ENCODE measurements at places on chromosomes 11 and 22.
A peak's percentile ranks its signal among the peaks of the same experiment; 100 is the strongest.

DNA sequence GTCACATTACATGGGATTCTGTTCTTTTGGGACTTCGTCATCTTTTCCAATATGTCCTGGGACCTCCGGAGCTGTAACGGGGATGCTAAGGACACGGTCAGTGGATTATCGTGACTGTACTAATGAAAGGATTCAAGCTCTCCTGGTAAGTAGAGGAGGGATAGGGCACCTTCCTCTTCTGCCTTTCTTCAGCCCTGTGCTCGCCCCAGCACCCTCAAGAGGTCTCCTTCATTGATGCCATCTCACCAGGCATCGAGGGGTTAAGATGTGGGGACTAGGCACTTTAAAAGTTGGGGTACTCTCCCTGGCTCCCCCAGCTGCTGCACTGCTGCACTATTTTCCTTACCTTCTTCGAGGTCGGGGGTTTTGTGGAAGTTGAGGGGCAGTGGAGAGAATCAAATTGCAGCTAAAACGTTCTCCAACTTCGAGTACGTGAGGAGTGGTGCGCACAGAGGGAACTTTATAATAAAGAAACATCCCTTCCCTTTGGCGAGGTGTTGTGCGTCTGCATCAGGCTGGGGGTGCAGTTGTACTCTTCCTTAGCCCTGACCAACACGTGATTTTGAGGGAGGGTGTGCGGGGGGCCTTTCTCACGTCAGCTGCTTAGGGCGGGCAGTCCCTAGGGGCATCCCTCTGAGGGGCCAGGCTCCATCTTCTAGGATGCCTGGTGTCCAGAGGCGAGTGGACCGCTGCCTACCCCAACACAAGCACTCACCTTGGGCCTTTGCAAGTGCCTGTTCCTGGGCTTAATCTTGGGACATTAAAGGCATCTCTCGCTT, 96.1 kb downstream of the GRAMD1B start:
- DNase-seq: no peak

- no peak for DNase-seq
These were observed 3.4 kb downstream of the CADM1 start for GRCh38 chr11:115500547-115501501.

DNA sequence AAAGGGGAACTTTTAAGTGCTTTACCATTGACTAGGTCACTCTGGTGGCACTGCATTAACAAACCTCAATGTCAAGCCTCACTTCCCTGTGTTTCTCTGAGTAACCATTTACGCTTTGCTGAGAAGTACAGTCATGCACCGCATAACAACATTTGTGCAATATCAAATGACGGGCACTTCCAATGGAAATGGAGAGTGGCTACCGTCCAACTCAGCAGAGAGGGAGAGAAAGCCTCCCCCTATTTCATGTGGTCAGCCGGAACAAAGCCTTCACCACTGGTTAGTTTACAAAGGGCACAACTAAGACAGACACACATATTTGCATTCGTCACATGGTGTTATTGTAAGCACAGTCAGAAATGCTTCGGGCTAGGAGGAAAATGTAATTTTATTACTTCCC, 117.3 kb downstream of the RASSF10 start:
- DNase-seq: peak; percentile 96

GRCh38 chr11:123573286-123573685, 81.1 kb downstream of the SCN3B start:
- no peak for DNase-seq

- no peak for DNase-seq
These were observed 62.7 kb upstream of the AMOTL1 start for GRCh38 chr11:94705419-94705818.

DNA sequence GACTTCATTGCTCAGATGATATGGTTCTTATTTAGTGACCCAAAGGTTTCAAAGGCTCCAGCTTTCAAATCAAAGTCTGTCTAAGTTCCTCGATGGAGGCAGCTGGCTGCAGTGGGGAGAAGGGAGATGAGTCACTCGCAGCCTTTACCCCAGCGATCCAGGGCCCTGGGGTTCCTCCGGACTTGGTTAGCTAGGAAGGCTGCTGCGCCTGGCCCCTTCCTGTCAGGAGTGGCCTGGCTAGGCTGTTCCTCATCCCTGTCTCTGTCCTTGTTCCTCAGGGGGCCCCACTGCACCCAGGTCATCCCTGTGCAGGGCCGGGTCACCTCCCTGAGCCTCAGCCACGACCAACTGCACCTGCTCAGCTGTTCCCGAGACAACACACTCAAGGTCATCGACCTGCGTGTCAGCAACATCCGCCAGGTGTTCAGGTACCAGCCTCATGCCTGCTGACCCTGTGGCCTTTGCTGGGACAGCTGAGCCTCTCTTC, 13.9 kb downstream of the ATG16L2 start:
- no peak for DNase-seq

Measured in NCI-H2029 (cell line).